ENCODE measurements at places on chromosomes 7 and 10.

GRCh38 chr7:12494687-12495024 is 75.9 kb upstream of the SCIN start:
- no peak for DNase-seq

DNA sequence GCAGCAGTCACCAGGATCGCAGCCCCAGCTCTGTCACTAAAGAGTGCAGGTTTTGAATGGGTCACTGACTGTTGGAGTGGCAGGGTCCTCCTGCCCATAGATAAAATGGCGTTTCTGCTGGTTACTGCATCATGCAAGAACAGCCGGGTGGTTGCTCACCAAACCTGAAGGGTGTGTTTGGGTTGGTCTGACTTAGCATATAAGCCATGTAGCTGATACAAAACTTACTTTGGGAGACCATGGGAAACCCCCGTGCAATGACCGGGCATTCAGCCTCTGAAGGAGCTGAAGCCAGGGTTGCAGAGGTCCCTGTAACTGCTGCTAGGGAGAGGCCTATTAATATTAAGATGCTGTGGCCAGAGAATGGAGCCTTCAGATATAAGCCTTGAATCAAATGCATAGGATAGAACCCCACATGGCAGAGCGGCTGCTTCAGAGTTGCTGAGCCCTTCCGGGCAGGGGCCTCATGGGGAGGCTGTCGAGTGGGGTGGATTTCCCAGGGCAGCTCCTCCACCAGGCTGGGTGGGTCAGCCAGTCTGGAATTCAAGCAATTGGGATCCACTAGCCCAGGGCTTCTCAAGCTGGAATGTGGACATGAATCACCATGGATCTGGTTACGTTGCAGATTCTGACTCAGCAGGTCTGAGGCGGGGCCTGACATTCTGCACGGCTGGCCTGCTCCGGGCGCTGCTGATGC is 70.9 kb upstream of the CTBP2 start:
- no peak for DNase-seq

GRCh38 chr7:4119848-4120247 is 562.2 kb upstream of the FOXK1 start:
- DNase-seq, result no peak

- DNase-seq, result no peak
These were observed 53.0 kb downstream of the WNT2 start for GRCh38 chr7:117269886-117270285.

GRCh38 chr7:20698469-20698868 is 83.0 kb downstream of the ABCB5 start:
- no peak for DNase-seq

DNA sequence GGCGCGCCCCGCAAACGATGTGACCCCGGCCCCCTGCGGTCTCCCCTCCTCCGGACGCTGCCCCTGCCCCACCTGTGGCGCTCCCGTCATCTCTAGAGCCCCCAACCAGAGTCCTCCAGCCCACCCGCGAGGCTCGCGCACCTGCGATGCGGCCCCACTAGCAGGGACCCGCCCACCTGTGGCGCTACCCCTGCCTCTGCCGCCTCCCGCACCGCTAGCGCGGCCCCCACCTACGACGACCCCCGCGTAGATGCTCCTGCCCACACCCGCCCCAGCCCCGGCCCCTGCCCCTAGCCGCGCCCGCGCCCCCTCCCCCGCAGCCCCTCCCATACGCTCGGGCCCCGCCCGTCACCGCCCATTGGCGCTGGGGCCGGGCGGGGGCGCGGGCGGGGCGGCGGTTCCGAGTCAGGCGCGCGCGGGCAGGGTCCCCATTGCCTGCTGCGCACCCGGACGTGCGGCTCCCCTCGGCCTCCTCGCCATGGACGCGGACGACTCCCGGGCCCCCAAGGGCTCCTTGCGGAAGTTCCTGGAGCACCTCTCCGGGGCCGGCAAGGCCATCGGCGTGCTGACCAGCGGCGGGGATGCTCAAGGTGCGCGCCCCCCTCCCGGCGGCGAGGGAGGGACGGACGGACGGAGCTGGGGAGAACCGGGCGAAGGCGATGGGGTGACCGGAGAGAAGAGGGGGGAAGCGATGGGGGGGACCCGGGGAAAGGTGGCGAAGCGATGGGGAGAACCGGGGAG is at the start of gene PFKP:
Gene PFKP, plus strand, starts transcription at position 431 of the 741 bp plus-strand sequence. Its CDS starts 48 bp downstream, at position 479.
- peak; percentile 42 for DNase-seq

- DNase-seq, result peak; percentile 88
These were observed at the start of gene AKR1B1 for GRCh38 chr7:134458806-134459698. TSS of gene AKR1B1 (minus strand) at chr7:134459100. CDS start at chr7:134459062, 38 bp downstream.

GRCh38 chr7:3922175-3922635 is 621.2 kb downstream of the SDK1 start:
- DNase-seq, result no peak
